Adipose tissue (tissue), 3 donors: ENCODE measurements at places on chromosomes 11 and 22. TPM values are rescaled to one million over a fixed set of nuclear protein-coding genes. Genes with fewer than 3 reads are reported as not detected.

Gene KCNA4
- 0.11 TPM for polyA plus RNA-seq

Gene MRGPRX3
- not detected for polyA plus RNA-seq

Gene OR10A2
- polyA plus RNA-seq: not detected

Gene NLRP6
- polyA plus RNA-seq: 0.22 TPM

Gene APOA4
- polyA plus RNA-seq: 1.4 TPM

Gene PRR5
- polyA plus RNA-seq: 28.2 TPM

Gene HOATZ
- not detected for polyA plus RNA-seq

Gene PLAAT3
- 200 TPM for polyA plus RNA-seq

Gene KCNJ1
- not detected for polyA plus RNA-seq

Gene OVOL1
- 0.68 TPM for polyA plus RNA-seq

Gene SMC1B
- polyA plus RNA-seq: not detected
